ENCODE measurements at places on chromosomes 3 and 15. TPM values are rescaled to one million over a fixed set of nuclear protein-coding genes. Genes with fewer than 3 reads are reported as not detected.
A peak's percentile ranks its signal among the peaks of the same experiment; 100 is the strongest.

Gene CLEC3B
- 265 TPM for total RNA-seq

DNA sequence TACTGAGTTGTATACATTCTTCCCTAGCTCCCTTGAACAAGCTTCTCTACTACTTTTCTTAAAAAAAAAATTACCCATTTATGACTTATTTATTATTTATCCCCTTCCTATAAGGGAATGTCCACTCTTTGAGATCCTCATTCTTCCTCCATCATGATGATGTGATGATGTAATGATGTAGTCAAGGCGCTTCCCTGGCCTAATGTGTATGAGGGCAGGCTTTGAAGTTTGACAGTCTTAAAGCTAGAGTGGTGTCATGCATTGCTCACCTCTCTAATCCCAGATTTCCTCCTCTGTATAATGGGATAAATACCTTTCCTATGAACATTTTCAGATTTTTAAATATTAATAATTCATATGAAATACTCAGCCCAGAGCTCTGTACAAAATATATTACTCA, 486.0 kb upstream of the TPRG1 start:
- DNase-seq: no peak
- H3K27ac ChIP-seq: no peak overlapping the region
- no peaks in the 10 kb centered on the region for H3K36me3 ChIP-seq
- H3K4me3 ChIP-seq: no peak overlapping the region
- no peaks in the 10 kb centered on the region for H3K27me3 ChIP-seq
- peaks cover 33% of the 10 kb centered on the region for H3K4me1 ChIP-seq

GRCh38 chr3:41424543-41425300, 225.4 kb downstream of the CTNNB1 start:
- no peak for DNase-seq
- H3K27ac ChIP-seq: no peak overlapping the region
- H3K4me3 ChIP-seq: no peak overlapping the region
- no peaks in the 10 kb centered on the region for H3K27me3 ChIP-seq
- H3K36me3 ChIP-seq: no peaks in the 10 kb centered on the region
- H3K4me1 ChIP-seq: no peaks in the 10 kb centered on the region

Gene FSIP1
- 0.96 TPM for total RNA-seq

Gene GOLGA8O
- total RNA-seq: 2.1 TPM

- H3K36me3 ChIP-seq: no peaks in the 10 kb centered on the region
- H3K27me3 ChIP-seq: no peaks in the 10 kb centered on the region
- H3K4me3 ChIP-seq: no peak overlapping the region
- H3K4me1 ChIP-seq: peaks cover 29% of the 10 kb centered on the region
- DNase-seq: no peak
- H3K27ac ChIP-seq: peak overlapping the region; percentile 78
Observed at GRCh38 chr15:69082021-69082502, 67.6 kb downstream of the NOX5 start.

GRCh38 chr3:104133630-104134029, 1233.1 kb upstream of the ALCAM start:
- no peak for DNase-seq
- H3K4me3 ChIP-seq: no peak overlapping the region
- H3K27me3 ChIP-seq: no peaks in the 10 kb centered on the region
- H3K36me3 ChIP-seq: no peaks in the 10 kb centered on the region

DNA sequence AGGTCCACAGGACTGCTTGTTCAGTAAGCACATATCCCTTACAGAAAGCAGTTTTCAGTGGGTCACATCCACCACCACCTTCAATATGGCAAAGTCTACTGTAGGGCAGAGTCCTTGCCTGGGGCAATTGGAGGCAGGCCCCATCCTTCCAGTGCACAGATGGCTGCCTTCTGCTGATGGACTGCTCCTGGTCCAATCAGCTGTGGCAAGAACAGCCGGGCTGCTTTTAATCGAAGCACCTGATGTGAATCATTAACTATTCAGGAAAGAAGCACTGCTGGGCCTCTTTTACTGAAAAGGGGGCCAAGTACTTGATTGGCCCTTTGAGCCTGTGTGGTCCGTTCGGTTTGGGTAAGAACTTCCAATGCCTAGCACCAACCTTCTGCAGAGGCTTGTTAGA, 24.4 kb downstream of the LARS2 start:
- no peak overlapping the region for H3K27ac ChIP-seq
- H3K4me1 ChIP-seq: no peaks in the 10 kb centered on the region
- H3K27me3 ChIP-seq: no peaks in the 10 kb centered on the region
- no peak for DNase-seq
- no peaks in the 10 kb centered on the region for H3K36me3 ChIP-seq
- H3K4me3 ChIP-seq: no peak overlapping the region

DNA sequence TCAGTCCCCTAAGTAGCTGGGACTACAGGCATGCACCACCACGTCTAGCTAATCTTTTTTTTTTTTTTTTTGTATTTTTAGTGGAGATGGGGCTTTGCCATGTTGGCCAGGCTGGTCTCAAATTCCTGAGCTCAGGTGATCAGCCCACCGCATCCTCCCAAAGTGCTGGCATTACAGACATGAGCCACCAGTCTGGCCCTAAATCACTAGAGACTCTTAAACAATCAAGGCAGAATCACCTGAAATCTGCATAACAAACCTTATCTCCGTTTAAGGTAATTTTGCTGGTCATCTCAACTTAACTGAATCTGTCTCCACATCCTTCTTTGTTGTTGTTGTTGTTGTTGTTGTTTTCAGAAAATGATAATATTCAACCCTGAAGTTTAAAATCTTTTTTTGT, 5.6 kb upstream of the TRMT10C start:
- no peak for DNase-seq
- H3K4me1 ChIP-seq: no peaks in the 10 kb centered on the region

- no peaks in the 10 kb centered on the region for H3K27me3 ChIP-seq
- H3K4me1 ChIP-seq: peaks cover 34% of the 10 kb centered on the region
- DNase-seq: peak; percentile 56
- H3K36me3 ChIP-seq: no peaks in the 10 kb centered on the region
- H3K27ac ChIP-seq: peak overlapping the region; percentile 7
Observed at GRCh38 chr15:63896336-63897115, 62.8 kb upstream of the HERC1 start.

Gene NCBP2
- total RNA-seq: 54.7 TPM

- no peak overlapping the region for H3K4me3 ChIP-seq
- DNase-seq: no peak
- H3K4me1 ChIP-seq: no peaks in the 10 kb centered on the region
Observed at GRCh38 chr15:81942157-81942556, 103.7 kb downstream of the MEX3B start.

- peaks cover 6% of the 10 kb centered on the region for H3K4me1 ChIP-seq
- peak overlapping the region; percentile 63 for H3K27ac ChIP-seq
- H3K36me3 ChIP-seq: no peaks in the 10 kb centered on the region
- no peak for DNase-seq
Observed at GRCh38 chr3:15347737-15348110, 15.3 kb upstream of the SH3BP5 start.

Measured in upper lobe of right lung (tissue), 1 donor.